Omental fat pad (tissue), 4 donors: ENCODE measurements at places on chromosomes 1 and 21.

- DNase-seq, result no peak
Observed at GRCh38 chr1:80919426-80919825, 881.3 kb upstream of the ADGRL2 start.

DNA sequence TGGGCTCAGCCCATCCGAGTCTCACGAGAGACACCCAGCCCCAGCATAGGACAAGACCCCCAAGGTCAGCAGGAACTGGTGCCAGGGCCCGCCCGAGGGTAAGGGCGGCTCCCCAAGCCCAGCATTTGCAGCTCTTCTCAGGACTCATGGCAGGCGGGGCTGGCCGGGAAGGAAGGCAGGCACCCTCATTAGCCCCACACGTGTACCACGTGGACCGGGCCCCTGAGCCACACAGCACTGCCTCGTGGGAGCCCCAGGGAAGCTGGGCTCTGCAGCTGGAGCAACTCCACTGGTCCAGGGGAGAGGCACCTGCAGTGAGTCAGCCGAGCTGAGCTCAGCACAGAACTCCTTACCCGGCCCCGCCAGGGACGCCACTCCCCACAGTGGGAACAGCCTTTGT lies 97.7 kb upstream of the IFFO2 start:
- no peak for DNase-seq

- DNase-seq, result no peak
Observed at GRCh38 chr1:113905435-113905861, 322 bp downstream of the DCLRE1B start.

DNA sequence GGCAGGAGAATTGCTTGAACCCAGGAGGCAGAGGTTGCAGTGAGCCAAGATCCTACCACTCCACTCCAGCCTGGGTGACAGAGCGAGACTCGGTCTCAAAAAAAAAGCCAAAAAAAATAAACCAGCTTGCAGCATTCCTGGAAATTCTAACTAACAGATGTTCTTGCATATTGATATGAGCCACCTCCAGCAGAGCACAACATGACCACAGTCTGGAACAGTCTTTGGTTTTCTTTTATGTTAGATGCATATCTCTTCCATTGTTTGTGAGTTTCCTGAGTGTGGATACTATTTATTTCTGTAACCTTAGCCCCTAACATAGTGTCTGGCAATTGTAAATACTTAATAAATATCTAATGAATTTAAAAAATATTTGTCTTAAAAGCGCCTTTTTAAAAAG lies 23.9 kb downstream of the IFNAR1 start:
- DNase-seq, result no peak

GRCh38 chr1:65179148-65179547 lies 31.1 kb downstream of the AK4 start:
- DNase-seq, result no peak

- DNase-seq, result no peak
Observed at GRCh38 chr1:118992237-118992825, 4.2 kb upstream of the TBX15 start.

- no peak for DNase-seq
Observed at GRCh38 chr1:152029144-152029928, 7.5 kb downstream of the S100A11 start.

DNA sequence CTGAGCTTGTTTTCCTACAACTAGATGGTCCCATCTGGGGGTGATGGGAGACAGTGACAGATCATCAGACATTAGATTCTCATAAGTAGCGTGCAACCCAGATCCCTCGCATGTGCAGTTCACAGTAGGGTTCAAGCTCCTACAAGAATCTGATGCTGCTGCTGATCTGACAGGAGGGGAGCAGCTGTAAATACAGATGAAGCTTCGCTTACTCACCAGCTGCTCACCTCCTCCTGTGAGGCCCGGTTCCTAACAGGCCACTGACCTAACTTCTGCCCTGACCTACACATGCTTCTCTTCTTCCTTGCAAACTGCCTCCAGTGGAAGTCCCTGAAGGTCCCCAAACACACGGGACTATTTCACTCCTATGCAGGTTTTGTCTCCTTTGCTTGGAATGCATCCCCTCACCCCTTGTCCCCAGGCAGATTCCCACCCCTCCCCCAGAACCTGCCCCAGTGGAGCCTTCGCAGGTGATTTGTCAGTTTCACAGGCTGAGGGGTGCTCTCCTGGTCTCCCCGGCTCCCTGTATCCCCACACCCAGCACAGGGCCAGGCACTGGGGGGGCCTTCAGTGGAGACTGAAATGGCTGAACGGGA lies 5.7 kb upstream of the ZBTB48 start:
- DNase-seq, result no peak

GRCh38 chr1:41894808-41895483 lies 23.8 kb downstream of the HIVEP3 start:
- no peak for DNase-seq
